ENCODE measurements at places on chromosomes 12 and 14.

GRCh38 chr14:24077086-24077485 lies 5.7 kb downstream of the CPNE6 start:
- DNase-seq = no peak

DNA sequence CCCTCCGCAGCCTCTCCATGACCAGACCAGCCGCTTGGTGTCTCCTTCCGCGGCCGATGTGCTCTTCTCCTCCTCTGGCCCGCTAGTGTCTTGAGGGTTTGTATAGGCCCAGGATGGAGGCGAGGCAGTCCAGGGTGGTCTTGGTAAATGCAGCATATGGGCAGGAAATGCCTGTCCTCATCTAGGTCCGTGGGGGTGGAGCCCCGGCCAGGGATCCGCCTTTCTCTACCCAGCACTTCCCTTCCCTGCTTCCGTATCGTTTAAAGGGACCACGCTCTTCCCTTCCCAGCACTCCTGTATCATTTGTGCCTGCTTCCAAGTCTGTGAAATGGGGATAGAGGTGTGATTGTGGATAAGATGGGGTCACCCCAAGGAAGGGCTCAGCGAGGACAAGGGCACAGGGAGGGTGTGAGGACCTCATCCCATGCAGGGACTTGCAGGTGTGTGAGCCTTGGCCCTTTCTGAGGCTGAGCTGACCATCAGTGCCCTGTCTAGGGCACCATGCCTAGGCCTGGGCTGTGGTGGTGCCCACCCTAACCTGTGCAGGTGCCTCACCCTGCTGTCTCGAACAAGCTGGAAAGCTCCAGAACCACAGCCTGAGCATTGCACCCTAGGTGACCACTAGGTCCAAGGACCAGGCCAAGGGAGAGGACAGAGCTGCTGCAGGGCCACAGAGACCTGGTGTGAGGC lies 326.8 kb upstream of the RTL1 start:
- DNase-seq = no peak

DNA sequence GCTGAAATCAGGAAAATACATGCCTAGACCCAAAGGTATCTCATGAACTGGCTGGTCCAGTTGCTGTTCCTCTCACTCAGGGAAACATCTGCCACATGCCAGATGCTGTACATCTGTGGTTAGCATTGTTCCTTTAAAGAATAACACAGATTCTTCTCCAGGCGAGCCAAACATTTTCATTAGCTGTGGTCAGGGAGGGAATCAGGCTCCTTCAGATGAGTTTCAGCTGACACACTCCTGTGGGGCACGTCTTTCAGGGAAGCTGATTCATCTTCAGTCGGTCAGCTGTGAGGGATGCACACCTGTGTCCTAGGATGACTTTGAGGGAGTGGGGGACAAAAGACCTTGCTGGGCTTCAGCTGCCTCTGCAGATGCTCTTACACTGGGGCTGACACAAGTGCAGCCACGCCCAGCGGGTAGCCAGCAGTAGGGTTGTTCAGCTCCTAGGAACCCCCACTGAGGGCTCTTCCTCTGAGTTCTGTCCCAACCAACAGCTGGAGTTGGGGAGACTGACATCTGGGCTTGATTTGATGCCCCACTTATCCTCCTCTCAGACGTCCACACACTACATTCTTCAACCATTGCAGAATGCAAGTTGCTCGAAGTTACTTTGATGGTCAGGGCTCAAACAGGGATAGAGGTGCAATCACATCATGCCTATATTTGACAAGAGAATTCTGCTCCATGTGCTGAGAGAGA lies 155.0 kb downstream of the NUAK1 start:
- DNase-seq = no peak

DNA sequence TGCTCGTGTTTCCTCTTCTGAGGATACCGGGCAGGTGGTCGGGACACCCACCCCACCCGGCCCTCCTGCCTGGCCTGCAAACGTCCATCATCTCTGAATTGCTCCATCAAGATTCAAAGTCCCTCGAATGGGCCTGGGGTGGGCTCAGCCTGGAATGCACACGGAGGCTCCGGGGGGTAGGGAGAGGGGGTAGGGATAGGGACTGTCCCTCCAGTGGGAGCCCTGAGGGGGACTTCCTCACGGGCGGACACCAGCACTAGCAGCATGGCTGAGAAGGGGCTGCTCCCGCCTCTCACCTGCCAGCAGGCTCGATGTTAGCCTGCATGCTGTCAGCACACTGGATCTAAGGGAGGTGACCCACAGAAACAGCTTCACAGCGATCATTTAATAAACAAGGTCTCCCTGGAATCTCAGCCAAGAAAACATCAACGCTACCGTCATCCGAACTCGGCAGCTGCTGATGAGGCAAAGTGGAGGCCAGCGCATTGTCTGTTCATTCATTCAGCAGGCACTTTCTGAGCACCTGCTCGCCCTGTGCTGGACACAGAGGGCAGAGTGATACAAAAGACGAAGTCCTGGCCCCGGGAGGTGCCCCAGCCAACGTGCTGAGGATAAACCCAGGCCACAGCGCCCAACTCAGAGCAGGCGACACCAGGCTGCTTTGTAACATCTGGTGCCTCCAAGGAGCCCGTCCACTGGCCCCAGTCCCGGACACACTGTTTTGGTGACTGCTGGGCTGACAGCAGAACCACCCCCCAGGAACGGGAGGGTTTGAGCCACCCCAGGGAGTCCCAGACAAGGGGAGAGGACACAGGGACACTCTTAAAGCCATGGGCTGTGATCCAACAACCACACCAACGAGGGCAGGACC lies 6.3 kb downstream of the TMEM179 start:
- no peak for DNase-seq

- DNase-seq = no peak
Observed at GRCh38 chr14:88515499-88516221, 39.1 kb downstream of the PTPN21 start.

DNA sequence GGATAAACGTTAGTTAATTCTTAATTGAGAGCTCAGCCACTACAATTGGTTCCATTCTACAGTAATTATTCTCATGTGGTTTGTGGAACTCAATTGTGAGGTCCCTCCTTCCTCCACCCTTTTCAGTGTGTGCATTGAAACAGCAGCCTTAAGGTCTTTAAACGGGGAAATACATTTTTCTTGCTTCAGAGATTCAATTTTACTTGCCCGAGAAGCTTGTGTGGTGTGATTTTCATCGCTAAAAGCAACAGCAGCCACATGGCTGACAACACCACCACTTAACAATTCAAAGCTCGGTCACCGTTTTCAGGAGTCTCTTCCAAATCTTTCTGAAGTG lies 733 bp upstream of the PPFIBP1 start:
- DNase-seq = no peak

GRCh38 chr12:102964872-102965271 lies 7.4 kb downstream of the ASCL1 start:
- DNase-seq = no peak

GRCh38 chr12:40942326-40942725 lies 245.8 kb upstream of the PDZRN4 start:
- DNase-seq = no peak

- DNase-seq = no peak
Observed at GRCh38 chr12:71134405-71134804, 23.4 kb downstream of the TSPAN8 start.

DNA sequence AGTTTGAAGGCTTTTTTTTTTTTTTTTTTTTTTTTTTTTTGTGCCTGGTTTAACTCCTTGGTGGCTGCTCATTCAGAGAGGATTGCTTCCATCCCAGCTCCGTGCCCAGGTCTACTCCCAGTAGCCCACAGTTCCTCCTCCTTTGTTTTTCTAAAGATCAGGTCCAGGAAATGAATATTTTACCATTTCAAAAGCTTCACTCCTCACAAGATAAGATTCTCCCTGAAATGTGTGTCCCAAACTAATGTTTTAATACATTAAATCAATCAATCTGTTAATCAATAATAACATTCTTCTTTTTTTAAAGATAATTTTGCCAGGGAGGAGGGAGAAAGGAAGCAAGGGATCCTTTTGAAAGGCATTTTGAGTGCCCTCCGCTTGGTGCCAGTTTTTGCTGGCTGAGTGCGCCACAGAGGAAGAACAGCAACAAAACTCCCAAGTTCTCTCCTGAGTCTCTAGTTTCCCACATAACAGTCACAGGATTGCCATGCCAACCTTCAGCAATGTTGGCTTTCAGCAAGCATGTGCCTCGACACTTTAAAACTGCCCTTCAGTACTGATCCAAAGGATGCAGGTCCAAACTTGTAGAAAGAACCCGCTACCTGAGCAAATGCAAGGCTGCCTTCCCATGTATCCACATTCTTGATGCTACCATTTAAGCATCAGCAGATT lies 99.2 kb downstream of the RMST start:
- DNase-seq = no peak

DNA sequence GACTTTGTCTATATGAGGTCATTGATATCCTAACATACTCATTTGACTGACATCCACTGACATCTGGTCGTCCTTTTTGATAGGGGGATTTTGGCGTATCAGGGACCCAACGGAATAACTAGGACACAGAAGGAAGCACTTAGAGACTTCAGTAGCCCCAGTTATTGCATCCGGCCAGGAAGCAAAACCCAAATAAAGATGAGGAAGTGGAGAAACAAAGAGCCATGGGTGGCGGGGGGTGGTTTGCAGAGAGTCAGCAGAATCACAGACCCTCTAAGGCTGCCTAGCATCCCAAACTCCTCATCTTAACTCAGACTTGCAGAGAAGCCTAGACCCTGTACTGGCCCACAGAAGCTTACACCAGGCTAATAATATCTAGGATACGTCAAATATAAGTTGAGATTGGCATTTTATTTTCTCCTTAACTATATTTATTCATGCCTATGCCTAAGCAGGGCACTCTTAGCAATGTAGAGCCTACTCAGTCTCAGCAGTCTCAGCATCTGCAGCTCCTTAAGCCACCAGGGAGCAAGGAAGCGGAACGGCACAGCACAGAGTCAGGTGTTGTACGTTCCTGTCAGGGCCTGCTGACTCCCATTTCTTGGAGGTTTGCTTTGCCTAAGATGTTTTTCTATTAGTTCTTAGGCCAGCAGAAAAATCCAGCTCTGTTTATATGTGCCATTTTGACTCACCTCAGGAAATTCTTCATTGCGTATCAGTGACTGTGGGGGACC lies 45.1 kb downstream of the KCNA1 start:
- DNase-seq = no peak

GRCh38 chr14:84036840-84037239 lies 1493.1 kb upstream of the FLRT2 start:
- no peak for DNase-seq

GRCh38 chr12:116339062-116339461 lies 61.6 kb upstream of the MED13L start:
- DNase-seq = no peak

DNA sequence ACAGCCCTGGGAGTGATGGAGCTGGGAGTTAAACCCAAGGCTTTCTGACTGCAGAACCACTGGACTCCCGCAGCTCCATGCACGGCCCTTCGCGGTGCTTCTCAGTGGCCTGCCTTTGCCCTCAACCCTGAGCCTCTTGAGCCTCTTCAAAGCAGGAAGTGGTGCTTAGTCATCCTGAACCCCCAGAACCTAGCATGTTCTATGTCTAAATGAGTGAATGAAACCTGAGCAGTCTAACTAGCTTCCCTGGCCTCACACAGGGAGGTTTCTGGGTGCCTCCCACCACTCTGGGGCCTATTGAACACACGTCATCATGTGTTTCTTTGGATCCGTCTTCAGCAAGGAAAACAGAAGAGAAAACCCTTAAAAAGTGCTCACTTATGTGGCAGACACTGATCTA lies 117.9 kb upstream of the SFSWAP start:
- no peak for DNase-seq

- no peak for DNase-seq
Observed at GRCh38 chr12:21659383-21659782, 1.7 kb upstream of the LDHB start.

DNA sequence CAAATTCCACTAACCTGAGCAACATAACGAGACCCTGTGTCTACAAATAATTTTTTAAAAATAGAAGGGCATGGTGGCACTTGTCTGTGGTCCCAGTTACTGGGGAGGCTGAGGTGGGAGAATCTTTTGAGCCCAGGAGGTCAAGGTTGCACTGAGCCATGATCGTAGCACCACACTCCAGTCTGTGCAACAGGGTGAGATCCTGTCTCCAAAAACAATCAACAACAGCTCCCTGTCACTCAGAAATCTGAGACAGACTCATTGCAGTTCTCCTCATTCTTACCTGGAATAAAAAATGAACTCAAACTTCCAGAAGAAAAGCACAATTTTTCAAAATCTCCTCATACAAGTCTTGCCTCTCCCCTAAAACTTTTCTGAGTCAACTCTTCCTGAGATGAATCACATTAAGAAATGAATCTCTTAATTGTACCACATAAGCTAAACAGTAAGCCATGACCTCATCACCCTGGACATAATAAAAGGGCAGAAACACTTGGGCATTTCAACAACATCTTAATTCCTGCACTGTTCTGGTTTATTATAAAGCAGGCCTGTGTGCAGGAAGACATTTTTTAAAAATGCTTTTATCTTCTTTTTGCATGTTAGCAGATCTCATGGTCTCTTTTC lies 214.3 kb upstream of the CDKN3 start:
- DNase-seq = no peak

DNA sequence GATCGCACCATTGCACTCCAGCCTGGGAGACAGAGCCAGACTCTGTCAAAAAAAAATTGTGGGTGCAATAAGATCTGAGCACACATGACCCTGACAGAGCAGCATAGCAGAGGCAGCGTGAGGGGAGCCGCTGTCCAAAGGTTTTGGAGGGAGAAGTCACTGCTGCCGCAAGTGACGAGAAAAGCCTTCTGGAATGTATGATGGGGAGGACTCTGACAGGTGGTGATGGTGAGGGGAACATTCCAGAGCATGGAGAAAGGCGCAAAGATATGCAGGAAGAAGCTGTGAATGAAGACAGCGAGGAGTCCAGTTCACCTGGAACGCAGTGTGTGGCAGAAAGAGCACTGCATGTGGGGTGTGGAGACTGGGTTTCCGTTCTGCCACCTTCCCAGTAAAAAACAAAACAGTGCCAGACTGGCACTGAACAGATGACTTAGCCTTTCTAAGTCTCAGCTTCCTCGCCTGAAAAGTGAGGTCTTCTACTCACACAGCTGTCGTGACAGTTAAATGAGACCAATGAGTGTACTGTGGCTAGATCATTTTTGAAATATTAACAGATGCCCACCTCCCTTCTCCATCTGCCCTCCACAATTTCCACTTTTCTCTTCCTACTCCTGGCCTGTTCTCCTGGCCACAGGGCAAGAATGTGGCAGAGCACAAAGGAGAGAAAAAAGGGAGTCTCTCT lies 53.4 kb upstream of the PTHLH start:
- no peak for DNase-seq
